ENCODE measurements at places on chromosomes 13 and 19.

GRCh38 chr13:19345916-19346422 lies 164.3 kb upstream of the TUBA3C start:
- DNase-seq: no peak

GRCh38 chr19:42175952-42176648 lies 41.4 kb downstream of the DEDD2 start:
- DNase-seq: no peak

- peak; percentile 89 for DNase-seq
Measured at GRCh38 chr19:44401139-44402115, at the start of gene ZNF285. Gene ZNF285, minus strand, starts transcription at chr19:44401608. Its CDS starts 4,395 bp downstream, at chr19:44397213.

GRCh38 chr13:67231289-67232000 lies 1.3 kb upstream of the PCDH9 start:
- DNase-seq: no peak

GRCh38 chr13:83085186-83085900 lies 796.9 kb downstream of the SLITRK1 start:
- no peak for DNase-seq

DNA sequence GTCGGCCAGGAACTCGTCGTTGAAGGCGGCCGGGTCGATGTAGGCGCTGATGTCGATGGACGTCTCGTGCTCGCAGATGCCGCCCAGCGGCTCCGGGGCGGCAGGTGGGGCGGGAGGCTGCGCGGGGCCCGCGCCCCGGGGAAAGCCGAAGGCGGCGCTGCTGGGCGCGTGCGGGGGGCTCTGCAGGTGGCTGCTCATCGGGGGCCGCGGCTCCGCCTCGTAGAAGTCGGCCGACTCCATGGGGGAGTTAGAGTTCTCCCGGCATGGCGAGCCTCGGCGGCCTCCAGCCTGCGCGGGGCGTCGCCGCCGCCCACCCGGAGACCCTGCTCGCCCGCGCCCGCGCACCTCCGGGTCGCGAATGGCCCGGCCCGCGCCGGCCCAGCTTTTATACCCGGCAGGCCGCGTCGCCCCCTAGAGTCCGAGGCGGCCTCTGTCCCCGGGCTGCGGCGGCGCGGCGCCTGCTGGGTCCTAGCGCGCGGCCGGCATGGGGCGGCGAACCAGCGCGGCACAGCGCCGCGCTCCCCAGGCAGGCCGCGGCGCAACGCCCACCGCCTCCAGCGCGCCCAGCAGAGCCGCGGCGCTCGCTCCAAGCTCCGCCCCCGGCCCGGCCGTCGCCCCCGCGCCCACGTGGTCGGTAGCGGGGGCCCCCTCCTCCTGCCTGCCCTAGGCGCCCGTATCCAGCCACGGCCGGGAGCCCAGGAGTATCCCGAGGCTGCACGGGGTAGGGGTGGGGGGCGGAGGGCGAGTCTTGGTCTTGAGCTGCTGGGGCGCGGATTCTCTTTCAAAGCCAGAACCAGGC lies at the start of gene CEBPA:
CEBPA (minus strand) TSS at position 360 of the 799 bp plus-strand sequence; CDS start at position 240, 120 bp downstream.
- peak; percentile 75 for DNase-seq

GRCh38 chr13:43157796-43158195 lies 134.4 kb downstream of the DNAJC15 start:
- DNase-seq: no peak

GRCh38 chr19:42278452-42279154 lies 9.6 kb downstream of the CIC start:
- no peak for DNase-seq

DNA sequence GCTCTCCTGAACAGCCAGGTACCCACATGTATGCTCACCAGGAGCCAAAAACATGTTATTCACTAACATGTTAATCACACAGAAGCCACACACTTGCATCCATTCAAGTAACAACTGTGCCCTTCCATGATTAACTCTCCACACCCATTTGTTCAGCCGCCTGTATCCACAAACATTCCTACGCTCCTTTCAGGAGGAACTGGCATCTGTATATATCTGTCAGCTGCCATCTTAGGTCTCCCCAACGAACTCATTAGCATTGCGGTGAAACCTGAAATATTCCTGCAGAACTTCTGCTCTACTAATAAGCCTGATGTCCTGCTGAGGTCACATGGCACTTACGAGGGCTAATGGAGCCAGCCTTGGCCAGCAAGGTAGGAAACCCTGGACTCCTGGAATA lies 33.0 kb downstream of the OLFM2 start:
- no peak for DNase-seq

DNA sequence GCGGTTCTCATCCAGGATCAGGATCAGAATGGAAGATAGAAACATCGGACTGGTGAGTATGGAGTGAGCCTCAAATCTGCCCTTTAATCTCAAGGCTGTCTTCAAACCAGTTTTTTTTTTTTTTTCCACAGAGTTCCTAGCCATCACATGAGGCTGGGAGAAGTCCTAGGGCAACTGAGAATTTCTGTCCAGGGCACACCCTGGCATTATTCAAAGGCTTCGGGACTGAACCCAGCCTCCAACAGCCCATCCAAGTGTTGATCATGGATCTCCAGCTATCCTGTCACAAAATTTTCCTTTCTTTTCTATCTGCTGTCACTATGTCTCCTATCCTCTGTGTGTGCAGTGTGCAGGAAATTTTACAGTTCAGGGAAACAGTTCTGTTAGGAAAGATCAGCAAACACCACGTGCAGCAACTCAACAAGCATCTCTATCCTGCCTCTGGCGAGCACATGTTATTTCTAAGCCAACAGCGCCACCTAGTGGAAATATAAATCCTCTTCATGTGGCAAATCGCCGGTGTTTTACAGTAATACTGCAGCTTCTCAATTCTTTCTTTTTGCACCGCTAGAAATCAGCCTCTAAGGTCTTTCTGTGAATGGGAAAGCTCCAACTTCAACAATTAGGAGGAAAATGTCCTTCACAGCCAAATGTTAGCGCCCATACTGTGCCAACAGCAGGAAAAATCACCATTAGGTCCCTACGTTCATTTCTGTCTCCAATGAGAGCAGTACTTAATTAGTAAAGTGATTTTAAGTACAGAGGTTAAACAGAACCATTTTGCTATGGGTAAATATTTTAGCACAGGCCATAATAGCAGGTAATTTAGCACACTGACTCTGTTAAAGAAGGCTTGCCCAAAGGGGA lies 21.4 kb upstream of the ZNF181 start:
- no peak for DNase-seq

GRCh38 chr19:5817218-5817617 lies 12.4 kb downstream of the NRTN start:
- DNase-seq: no peak

- DNase-seq: no peak
Measured at GRCh38 chr19:34336781-34337271, 28.2 kb upstream of the GPI start.

GRCh38 chr13:109385242-109385560 lies 401.2 kb downstream of the IRS2 start:
- DNase-seq: no peak

DNA sequence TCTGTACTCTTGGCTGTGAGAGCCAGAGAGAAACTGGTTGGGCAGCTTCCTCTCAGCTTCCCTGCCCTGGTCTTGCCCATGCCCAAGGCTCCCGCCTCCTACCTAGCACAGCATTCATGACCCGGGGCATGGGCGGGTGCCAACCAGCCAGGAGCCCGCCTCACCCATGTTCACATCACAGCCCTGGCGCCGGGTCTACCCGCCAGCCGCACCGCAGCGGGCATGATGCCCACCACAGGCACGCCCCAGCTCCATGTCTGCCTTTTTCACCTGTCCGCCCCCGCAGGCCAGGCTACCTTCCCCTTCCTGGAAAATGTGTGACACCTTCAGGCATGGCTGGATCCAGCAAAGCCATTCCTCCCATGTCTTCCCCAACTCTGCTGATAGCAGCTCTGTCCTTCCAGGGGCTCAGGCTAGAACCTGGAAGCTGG lies 42.1 kb downstream of the PTPRS start:
- no peak for DNase-seq

DNA sequence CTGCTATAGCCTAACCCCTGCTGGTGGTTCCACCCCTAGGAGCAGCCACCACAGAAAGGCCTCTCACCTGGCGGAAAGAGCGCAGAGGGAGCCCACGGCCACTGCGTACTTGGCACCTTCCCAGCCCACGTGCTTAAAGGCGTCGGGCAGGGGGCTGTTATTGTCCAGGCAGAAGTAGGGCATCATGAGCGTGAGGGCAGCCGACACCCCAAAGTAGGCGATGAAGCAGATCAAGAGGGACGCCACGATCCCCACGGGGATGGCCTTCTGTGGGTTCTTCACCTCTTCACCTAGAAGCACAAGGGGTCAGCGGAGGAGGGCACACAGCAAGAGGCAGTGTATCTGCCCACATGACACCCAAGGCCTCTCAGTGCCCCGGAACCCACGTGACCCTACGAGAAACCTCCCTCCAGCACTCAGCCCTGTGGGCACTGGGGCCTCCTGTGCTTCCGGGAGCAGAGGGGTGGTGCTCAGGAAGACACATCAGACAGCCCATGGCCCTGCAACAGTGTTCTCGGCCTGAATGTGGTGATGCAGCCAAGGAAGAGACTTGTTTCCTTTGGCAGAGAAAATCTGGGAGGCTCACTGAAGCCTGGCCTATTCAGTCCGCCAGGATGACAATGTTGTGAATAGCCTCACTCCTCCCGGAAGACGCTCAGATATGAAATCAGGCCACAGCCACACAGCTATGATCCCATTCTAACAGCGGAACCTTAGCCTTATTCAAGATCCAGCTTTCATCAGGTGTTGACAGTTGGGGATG lies 72.1 kb downstream of the SLC7A1 start:
- DNase-seq: no peak

GRCh38 chr13:26168835-26169234 lies 53.3 kb downstream of the RNF6 start:
- DNase-seq: no peak

DNA sequence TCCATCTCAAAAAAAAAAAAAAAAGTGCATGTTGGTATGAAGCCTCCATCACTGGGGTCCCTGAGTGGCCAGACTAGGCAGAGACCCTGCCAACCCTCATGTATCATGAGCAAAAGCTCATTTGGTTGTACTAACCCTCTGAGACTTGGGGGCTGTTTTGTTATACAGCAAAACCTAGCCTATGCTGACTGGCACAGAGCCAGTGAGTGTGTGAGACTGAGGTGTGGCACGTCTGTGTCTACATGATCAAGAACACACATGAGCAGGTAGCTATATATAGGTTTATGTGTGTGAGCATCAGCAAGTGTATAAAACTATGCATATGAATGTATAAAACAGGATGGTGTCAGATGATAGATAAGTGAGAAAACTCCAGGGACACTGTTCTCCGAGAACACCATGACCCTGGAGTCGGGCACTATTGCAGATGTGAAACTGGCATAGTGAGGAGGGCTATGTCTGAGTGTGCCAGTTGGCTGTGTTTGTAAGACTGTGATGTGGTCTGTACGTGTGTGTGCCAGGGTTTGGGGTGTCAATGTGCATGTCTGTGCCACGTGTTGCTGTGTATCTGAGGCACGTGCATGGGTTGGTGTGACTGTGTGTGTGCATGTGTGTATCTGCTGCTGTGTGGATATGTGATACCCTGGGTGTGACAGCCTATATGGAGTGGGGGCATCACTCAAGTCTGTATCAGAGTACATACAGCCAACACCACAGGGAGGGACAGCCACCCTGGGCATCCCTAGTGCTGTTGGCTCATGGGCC lies 44.5 kb downstream of the OLFM2 start:
- no peak for DNase-seq

DNA sequence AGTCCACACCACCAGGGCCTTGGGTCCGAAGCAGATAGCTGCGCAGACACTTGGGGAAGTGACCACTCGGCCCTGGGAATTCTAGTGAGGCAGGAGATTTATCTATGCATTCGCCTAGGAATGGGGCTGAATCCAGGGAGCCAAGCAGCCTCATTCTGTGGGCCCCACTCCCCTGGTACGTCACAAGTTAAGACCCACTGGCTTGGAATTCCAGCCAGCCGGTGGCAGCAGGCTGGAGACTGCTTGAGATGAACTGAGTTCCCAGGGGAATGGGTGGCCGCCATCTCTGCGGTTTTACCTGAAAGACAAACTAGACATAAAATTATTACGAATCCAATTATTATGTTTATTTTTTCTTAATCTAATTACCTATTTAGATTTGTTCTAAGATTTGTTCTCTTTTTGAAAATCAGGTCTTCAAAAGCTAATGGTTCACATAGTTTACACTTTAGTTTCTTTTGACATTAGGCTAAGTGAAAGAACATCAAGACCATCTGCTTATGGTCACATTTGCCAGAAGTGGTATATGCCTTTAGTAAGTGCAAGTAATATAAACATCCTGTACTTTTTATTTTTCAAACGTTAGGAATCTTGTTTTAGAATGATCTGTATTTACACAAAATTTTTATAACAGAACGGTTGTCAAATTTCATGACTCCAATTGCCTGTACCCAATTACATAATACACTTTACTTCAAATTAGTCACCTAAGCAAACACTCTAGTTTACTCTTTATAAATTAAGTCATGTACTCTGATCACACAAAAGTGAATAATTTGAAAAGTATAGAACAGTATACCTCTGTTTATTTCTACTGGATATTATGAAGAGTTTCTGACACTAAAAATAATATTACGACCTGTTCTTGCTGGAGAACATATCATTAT lies 74.4 kb downstream of the SLITRK6 start:
- no peak for DNase-seq

GRCh38 chr19:47726467-47726866 lies 13.2 kb downstream of the EHD2 start:
- DNase-seq: no peak

DNA sequence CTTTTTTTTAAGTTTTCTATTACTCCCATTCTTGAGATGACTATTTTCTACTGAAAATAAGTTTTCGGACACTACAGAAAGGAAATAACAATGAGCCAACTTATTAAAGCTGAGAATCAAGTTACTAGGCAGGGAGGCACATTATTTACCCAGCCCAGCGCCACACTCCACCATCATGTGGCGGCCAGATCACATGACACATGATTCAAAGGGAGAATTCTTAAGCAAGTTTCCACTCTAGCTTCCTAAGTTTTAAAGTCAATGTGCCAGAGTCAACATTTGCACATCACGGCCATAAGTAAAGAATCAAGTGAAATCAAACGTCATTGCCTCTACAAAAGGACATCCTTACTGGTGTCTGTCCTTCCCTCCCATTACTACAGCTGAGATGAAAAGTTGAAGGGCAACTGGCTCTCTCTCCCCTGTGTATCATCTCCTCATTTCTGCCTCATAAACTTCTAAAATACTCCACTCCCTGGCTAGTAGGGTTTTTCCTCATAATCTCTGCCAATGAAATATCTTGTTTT lies 81.7 kb downstream of the KLF12 start:
- DNase-seq: no peak

- DNase-seq: no peak
Measured at GRCh38 chr19:6065685-6066374, 44.5 kb downstream of the RFX2 start.

- DNase-seq: no peak
Measured at GRCh38 chr13:99995589-99996380, 14.2 kb downstream of the ZIC2 start.

All from mesothelial cell of epicardium (in vitro differentiated cells).